ENCODE measurements at places on chromosomes 1 and 21.
A peak's percentile ranks its signal among the peaks of the same experiment; 100 is the strongest.

DNA sequence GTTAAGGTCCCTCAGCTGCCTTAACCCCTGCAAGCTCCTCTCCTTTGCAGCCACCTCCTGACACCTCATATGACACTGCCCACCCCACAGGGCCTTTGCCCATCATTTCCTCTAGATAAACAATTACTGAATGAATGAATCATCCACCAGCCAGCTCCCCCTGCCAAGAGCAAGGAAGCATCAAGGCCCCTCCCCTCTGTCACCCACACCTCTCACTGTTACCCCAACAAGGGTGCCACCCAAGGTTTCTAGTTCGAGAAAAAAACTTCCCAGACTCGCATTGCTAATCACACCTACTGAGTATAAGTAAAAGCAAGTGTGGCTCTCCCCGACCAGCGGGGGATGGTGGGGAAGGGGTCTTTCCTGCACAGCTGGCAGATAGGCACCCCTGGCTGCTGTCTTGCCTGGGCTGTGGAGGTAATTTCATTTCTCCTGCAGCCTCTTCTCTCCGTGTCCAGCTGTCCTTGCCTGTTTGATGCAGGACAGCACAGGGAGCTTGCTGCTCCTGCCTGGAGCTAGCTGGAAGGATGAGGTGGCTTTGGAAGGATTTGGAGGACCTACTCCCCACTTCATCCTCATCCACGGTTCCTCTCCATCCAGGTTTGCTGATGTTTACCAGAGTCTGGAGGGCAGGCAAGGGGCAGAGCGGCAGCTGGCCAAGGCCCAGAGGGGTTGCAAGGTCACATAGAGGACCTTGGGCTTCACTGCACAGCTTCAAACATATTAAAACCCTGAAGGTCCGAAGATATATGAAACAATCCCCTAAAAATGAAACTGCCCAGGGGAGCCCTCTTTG is 33.1 kb upstream of the LBR start:
- DNase-seq, result no peak

- DNase-seq, result no peak
Observed at GRCh38 chr21:44526096-44526997, 13.6 kb downstream of the KRTAP10-1 start.

GRCh38 chr1:29179641-29180184 is 2.0 kb downstream of the SRSF4 start:
- no peak for DNase-seq

DNA sequence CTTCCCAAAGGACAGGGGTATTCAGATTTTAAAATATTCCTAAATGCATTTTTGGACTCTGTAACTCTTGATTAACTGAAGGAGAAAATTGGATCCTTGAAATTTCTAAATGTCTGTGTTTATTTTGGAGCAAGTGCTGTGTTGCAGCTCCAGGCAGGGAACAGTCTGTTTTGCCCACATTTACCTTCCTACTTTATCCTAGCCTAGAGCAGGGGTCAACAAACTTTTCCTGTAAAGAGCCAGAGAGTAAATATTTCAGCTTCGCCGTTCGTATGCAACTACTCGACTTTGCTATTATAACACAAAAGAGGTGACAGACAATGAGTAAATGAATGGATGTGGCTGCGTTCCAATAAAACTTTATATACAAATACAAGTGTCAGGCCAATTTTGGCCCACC is 402.2 kb downstream of the GPATCH2 start:
- no peak for DNase-seq

DNA sequence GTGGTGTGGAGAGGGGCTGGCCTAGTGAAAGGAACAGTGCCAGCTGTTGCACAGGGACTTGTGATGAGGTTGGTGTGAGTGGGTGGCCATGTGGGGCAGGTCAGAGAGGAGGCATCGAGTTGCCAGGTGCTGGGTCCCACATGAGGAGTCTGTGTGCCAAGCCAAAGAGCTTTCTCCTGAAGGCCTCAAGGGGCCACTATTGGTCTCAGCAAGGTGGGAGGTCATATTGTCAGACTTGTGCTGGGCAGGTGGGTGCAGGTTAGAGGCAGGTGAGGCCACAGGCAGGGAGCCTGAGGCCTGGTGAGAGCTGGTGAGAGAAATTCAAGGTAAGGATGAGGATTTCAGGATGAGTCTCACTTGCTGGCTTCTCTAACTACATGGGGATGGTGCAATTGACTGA is 256.8 kb downstream of the DISC1 start:
- DNase-seq, result no peak

DNA sequence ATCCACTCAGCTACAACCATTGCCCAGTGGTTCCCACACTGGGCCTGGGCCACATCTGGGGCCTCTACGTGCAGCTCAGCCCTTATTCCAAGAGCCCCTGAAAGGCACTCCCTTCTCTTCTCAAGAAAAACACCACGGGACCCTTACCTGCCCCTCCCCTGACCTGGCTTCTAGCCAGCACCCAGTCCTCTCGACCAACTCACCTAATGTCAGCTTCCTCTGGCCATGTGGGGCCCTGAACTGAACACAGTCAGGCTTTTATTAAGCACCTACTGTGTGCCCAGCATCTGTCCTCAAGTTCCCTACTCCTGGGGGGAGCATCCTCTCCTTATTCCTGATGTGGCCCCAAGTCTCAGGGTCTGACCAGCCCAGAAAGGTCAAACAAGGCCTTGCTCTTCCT is 208.4 kb downstream of the MATN1 start:
- DNase-seq, result no peak

- DNase-seq, result no peak
Observed at GRCh38 chr1:99710994-99711393, 55.4 kb downstream of the FRRS1 start.

DNA sequence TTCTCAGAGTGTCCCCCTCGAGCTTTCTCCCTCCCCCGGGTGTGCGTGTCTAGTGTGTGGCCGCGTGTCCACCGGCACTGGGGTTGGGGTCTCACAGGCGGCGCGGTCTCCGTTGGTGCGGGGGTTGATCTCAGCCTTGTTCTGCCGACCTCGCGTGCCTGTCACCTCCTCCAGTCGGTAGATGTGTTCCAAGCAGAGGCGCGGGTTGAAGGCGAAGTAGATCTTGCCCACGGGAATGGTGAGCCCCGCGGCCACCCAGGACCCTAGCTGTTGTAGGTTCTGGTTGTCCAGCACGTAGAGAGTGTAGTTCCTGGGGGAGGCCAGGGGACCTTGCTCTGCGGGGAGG is 9.8 kb downstream of the INSRR start:
- DNase-seq, result no peak

DNA sequence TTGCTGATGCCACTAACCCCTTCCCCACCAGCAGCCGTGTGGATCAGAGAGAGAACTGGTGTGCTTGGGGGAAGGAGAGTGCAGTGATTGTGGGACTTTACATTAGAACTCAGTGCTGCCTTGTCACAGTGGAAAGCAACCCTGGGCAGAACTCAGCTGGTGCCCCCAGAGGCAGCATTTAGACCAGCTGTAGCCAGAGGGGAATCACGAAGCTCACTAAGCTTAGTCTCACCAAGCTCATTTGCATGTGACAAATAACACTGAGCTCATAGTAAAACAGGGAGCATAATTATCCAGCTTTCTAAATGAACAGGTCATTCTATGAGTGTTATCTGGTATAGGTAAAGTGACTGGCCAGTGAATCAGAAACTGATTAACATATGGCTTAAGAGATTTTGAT is 9.8 kb upstream of the SMAP2 start:
- no peak for DNase-seq

GRCh38 chr1:63982201-63982600 is 208.4 kb downstream of the ROR1 start:
- DNase-seq, result no peak

GRCh38 chr1:941588-942383 is 17.3 kb downstream of the NOC2L start:
- DNase-seq, result no peak

DNA sequence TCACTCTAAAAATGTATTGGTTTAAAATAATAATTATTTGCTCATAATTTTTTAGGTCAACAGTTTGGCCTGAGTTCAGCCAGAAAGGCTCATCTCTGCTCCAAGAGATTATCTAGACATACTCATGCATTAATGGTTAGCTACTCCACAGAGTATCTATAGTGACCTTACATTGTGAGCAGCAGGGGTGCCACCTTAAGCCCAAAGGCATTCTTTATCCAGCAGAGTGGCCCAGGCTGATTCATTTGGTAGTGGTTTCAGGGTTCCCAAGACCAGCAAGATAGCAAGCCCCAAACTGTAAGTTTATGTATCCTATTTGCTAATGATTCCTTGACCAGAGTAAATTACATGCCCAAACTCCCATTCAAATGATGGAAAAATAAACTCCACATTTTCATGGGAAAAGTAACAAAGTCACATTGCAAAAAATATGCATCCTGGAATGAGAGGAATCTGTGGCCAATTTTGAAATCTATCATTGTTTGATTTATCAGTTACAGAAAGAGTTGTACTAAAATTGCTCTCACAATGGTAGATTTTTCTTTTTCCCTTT is 182.6 kb upstream of the KCNK2 start:
- DNase-seq, result no peak

GRCh38 chr1:1435106-1435903 is at the start of gene VWA1:
Gene VWA1, plus strand, starts transcription at chr1:1435690. Its CDS starts 59 bp downstream, at chr1:1435749.
- peak; percentile 66 for DNase-seq

DNA sequence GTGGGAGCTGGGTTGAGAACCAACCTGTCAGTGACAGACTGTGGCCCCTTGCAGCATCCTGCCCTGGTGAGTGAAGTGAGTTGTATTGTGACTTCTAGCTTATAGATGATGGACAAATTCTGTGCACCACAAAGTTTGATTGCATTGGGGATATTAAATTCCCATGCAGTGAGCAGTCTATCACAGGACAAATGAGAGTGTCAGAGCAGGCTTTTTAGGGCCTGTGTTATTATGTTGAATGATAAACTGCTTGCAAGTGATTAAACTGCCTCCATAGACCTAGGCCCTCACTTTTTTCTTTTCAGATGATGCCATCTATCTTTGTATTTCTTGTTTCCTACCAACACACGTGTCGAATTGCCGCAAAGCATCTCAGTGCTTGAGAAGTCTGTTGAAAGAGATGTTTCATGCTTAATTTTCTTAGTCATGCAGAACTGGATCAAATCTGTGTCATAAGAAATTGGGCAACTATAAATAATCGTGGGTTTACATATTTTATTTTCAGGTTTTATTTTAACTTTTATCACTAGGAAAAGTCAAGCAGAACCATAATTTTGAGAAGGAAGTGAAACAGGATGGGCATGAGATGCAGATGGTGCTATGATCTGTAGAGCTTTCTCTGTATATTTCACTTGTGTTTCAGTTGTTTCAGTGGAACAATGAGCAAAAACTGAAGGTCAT is 199.2 kb downstream of the S1PR1 start:
- DNase-seq, result no peak

GRCh38 chr1:114666954-114667353 is 2.9 kb downstream of the DENND2C start:
- DNase-seq, result no peak

DNA sequence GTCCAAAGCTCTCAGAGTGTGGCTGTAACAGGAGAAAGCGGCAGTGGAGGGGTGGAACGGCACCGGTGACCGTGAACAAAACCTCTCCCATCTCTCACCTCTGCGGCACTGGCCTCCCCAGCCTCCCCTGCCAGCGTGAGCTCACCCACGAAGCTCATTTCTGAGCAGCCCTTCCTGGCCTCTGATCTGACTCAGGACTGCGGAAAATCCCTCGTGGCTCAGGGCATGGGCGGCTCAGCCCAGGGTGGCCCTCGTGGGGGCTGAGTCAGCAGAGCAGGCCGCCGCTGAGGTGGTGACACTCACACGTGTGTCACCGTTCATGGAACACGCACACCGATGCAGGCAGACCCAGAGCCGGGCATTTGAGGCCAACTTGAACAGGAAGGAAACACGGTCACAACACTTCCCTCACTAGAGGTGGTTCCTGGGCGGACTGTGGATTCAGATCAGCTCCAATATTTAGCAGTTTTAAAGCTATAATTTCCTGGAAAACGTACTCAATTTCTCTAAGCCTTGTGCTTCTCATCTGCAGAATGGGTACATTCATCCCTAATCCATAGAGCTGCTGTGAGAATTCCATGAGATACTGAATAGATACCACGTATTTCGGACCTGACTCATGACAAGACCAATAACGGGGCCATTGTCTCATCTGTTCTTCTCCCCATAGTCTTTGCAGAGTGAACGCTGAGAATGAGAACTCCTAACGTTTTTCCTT is 115.0 kb upstream of the TMPRSS2 start:
- no peak for DNase-seq

GRCh38 chr1:30650038-30650967 is 73.1 kb downstream of the MATN1 start:
- DNase-seq, result no peak

DNA sequence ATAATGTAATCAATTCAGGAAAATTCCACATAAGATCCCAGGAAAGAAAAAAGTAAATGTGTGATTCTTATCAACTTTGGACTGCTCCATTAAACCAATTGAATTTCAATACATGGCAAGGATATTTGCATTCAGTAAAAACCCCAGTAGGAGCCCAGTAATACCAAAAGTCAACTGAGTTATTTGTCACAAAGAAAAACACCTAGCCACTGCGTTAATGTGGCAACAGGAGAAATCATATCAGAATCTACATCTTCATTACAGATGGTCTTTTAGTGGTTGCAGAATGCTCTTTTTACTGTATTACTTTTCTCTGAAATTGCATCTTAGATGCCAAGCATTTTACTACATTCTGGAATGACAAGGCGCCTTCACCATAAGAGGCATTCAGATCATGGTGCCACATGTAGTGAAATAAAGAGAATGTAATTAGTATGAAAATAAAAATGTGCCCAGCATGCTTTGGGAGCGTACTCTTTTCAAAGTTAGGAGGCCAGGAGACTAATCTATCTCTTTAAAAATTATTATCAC is 180.7 kb downstream of the PATJ start:
- no peak for DNase-seq

GRCh38 chr1:244254467-244254866 is 197.2 kb downstream of the ADSS2 start:
- DNase-seq, result no peak

GRCh38 chr1:8602471-8603219 is 214.8 kb downstream of the RERE start:
- DNase-seq, result no peak

DNA sequence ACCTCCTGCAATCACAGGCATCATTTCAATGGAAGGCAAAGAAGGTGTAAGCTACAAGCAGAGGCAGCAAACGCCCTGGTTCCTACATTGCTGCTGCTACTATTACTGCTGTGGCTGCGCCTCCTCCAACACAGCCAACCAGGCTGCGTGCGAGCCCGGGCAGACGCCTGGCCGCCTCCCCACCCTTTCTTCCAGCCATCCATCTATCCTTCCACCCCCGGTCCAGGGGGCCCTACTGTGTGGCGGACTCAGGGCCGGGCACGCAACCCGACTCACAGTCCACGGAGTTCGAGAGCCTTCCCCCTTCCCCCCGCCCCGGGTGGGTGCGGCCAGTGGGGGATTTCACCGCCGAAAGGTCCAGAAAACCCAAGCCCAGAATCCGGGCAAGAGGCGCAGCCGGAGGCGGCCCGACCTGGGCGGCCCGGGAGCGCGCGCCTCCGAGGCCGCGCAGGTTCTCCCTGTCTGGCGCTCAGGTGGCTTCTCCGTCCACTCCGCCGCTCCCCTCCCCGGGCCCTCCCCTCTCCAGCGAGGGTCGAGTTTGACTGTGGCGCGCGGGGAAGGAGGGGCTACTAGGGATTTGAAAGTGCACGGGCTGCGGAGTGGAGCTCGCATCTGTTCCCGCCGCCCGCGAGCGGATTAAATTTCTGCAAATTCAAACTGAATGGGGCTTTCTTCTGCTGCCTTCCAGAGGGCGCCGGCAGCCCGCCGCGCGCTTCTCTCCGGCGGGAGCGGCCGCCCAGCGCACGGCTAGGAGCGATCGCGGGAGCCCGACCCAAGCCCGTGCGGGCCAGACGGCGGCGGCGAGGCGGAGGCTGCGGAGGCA is at the start of gene HUNK:
Gene HUNK, plus strand, starts transcription at position 569 of the 823 bp plus-strand sequence. CDS start 655 bp downstream, outside the sequence.
- no peak for DNase-seq

All from RWPE2 (cell line).